ENCODE measurements at places on chromosomes 2 and 18. TPM values are rescaled to one million over a fixed set of nuclear protein-coding genes. Genes with fewer than 3 reads are reported as not detected.

The REG3G gene
- total RNA-seq = not detected

The POTEI gene
- total RNA-seq = 0.53 TPM

The HOXD9 gene
- 0.70 TPM for total RNA-seq

The CCDC141 gene
- total RNA-seq = 4.0 TPM

The C2orf80 gene
- not detected for total RNA-seq

The NYAP2 gene
- not detected for total RNA-seq

The PSMD1 gene
- total RNA-seq = 89.1 TPM

The SERPINB3 gene
- not detected for total RNA-seq

The RAB27B gene
- 7.1 TPM for total RNA-seq

The SCLY gene
- total RNA-seq = 20.1 TPM

The ZC3H6 gene
- total RNA-seq = 5.0 TPM

- H3K4me1 ChIP-seq = no peaks in the 10 kb centered on the region
- DNase-seq = no peak
- H3K27me3 ChIP-seq = no peaks in the 10 kb centered on the region
- H3K36me3 ChIP-seq = no peaks in the 10 kb centered on the region
These were observed 439.5 kb upstream of the ZEB2 start for GRCh38 chr2:144959416-144959815.

DNA sequence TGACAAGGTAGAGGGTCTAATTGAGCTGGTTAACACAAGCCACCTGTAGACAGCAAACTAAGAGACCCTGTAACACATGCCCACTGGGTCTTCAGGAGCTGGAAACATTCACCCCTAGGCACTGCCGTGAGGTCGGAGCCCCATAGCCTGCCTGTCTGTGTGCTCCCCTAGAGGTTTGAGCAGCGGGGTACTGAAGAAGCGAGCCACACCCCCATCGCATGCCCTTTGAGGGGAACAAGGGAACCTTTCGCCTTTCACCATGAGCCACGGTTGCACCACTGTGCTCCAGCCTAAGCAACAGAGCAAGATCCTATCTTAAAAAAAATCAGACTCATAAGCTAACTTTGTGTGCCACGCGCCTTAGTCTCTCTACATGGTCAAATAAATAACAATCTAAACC lies 36.2 kb upstream of the RAB27B start:
- no peaks in the 10 kb centered on the region for H3K27me3 ChIP-seq
- DNase-seq = no peak
- H3K4me3 ChIP-seq = no peak overlapping the region
- H3K36me3 ChIP-seq = no peaks in the 10 kb centered on the region
- no peak overlapping the region for H3K27ac ChIP-seq
- H3K4me1 ChIP-seq = no peaks in the 10 kb centered on the region

GRCh38 chr2:140604096-140604495 lies 1526.7 kb downstream of the LRP1B start:
- H3K4me1 ChIP-seq = no peaks in the 10 kb centered on the region
- no peak overlapping the region for H3K27ac ChIP-seq
- H3K27me3 ChIP-seq = no peaks in the 10 kb centered on the region

- no peaks in the 10 kb centered on the region for H3K36me3 ChIP-seq
- H3K4me1 ChIP-seq = no peaks in the 10 kb centered on the region
- DNase-seq = no peak
- H3K27ac ChIP-seq = no peak overlapping the region
- no peaks in the 10 kb centered on the region for H3K27me3 ChIP-seq
These were observed 386.3 kb downstream of the PARD3B start for GRCh38 chr2:204931562-204931961.

DNA sequence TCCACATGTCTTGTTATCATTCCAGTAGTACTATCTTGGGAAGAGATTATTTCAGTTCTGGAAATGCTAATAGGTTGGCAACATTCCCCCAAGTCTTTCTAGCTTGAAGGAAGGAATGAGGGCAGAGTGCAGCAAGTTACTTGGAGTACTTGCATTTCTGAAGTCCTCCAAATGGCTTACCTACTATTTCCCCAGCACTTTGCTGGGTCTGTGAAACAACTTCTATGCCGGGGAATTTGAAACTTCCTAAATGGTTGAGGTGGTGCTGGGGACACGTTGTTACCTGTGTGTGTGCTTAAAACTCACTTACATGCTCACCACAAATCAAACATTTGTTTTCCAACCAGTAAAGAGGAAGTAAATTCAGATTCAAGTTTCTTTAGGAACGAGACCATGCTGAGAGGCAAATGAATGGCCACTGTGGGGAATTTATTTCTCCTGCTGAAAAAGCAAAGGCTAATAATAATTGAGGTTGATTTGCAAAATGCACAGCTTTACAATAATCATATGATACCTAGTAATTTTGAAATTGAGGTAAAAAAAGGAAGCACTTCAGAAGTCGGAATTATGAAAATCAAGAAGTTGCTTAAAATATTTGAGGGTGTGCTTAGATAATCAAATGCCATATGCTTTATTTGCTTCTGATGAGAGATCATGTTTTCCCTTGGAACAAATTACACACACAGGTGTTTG lies 1167.7 kb upstream of the ZEB2 start:
- H3K27ac ChIP-seq = no peak overlapping the region
- DNase-seq = no peak
- H3K4me3 ChIP-seq = no peak overlapping the region
- no peaks in the 10 kb centered on the region for H3K36me3 ChIP-seq
- H3K4me1 ChIP-seq = no peaks in the 10 kb centered on the region
- H3K27me3 ChIP-seq = no peaks in the 10 kb centered on the region

GRCh38 chr2:172427990-172428831 lies 825 bp downstream of the ITGA6 start:
- H3K27ac ChIP-seq = peak overlapping the region; percentile 99
- DNase-seq = peak; percentile 75
- no peaks in the 10 kb centered on the region for H3K27me3 ChIP-seq
- peaks cover 2% of the 10 kb centered on the region for H3K4me1 ChIP-seq
- H3K4me3 ChIP-seq = peak overlapping the region; percentile 95

DNA sequence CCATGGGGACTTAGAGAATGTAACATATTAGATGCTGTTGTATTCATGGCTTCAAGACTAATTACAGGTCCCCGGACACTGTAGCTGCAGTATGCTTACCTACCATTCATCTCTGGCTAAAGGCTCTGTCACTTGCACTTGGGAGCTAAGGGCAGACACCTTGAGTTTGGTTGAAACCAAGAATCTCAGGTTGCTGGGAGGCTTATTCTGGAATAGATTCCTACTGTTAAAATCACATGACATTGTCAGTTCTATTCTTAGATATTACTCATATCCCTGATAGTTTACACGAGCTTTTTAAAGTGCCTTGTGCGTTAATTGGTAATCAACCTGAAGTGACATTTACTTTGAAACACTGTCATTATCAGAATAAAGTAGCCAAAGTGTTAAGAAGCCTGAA lies 73.0 kb upstream of the EPB41L5 start:
- H3K27ac ChIP-seq = no peak overlapping the region
- H3K36me3 ChIP-seq = no peaks in the 10 kb centered on the region
- H3K4me3 ChIP-seq = no peak overlapping the region
- no peaks in the 10 kb centered on the region for H3K27me3 ChIP-seq

DNA sequence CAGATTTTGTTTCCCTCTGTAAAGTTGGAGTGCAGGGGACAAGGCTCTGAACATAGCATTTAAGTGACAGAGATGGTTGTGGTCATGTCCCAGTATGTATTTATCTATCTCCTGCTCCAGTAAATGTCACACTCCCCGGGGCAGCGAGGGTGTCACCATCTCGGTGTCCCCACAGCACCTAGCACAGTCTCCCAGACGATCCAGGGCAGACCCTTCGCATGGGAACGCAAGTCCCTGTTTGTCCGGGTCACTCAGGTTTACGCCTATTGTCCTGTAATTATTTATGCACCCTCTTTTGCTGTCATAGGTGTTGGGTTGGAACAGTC lies 12.6 kb upstream of the NTSR2 start:
- no peak overlapping the region for H3K4me3 ChIP-seq
- H3K36me3 ChIP-seq = no peaks in the 10 kb centered on the region
- H3K27ac ChIP-seq = no peak overlapping the region

- no peak overlapping the region for H3K27ac ChIP-seq
- H3K27me3 ChIP-seq = no peaks in the 10 kb centered on the region
- H3K4me1 ChIP-seq = no peaks in the 10 kb centered on the region
- no peak for DNase-seq
- no peaks in the 10 kb centered on the region for H3K36me3 ChIP-seq
These were observed 34.8 kb upstream of the ASB18 start for GRCh38 chr2:236298924-236299475.

DNA sequence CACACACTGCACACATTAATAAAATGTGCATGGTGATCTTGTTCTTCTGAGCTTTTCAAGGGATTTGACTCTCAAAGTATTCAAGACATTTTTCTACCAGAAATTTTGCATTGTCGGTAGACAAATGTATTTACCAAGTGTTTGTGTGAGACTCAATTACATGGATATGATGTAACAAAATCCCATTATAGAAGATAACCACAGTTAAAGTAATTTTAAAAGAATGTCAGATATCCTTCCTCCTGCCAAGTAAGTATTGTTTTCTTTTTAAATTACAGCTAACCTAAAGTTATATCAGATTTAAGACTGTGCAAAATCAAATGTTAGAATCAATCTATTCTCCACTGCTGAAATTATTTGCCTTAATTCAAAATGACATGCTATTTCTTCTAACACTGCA lies 1344.5 kb upstream of the CHAC2 start:
- DNase-seq = no peak
- no peak overlapping the region for H3K27ac ChIP-seq
- H3K36me3 ChIP-seq = no peaks in the 10 kb centered on the region
- H3K4me3 ChIP-seq = no peak overlapping the region
- no peaks in the 10 kb centered on the region for H3K4me1 ChIP-seq

- no peak for DNase-seq
- H3K4me3 ChIP-seq = no peak overlapping the region
- no peaks in the 10 kb centered on the region for H3K36me3 ChIP-seq
- H3K27me3 ChIP-seq = no peaks in the 10 kb centered on the region
- no peak overlapping the region for H3K27ac ChIP-seq
These were observed 12.1 kb downstream of the BBS5 start for GRCh38 chr2:169491378-169491777.

DNA sequence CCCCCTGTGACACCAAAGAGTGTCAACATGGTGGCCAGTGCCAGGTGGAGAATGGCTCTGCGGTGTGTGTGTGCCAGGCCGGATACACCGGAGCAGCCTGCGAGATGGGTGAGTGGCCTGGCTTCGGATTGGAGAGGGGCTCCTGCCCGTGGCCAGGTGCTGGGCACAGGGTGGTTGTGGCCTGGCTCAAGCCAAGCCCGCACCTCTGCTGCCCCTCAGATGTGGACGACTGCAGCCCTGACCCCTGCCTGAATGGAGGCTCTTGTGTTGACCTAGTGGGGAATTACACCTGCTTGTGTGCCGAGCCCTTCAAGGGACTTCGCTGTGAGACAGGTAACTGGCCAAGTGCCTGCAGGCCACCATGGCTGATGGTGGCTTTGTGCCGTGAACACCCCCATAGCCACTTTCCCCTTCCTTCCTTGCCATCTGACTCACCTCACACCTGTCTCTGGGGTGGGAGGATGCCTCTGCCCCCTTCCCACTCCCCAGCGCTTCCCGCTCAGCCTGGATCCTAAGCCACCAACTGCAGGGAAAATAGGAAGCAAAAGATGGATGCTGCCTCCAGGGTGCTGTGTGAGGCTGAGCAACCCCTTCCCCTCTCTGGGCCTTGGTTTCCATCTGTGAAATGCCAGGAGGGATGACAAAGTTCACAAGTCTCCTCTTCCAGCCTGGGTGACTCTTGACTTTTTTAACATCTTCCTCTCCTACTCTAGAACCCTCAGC lies 41.8 kb downstream of the SNED1 start:
- H3K36me3 ChIP-seq = no peaks in the 10 kb centered on the region
- H3K4me1 ChIP-seq = no peaks in the 10 kb centered on the region
- H3K27me3 ChIP-seq = no peaks in the 10 kb centered on the region
- no peak overlapping the region for H3K4me3 ChIP-seq
- H3K27ac ChIP-seq = no peak overlapping the region
- DNase-seq = no peak

GRCh38 chr18:76275727-76276313 lies 219.2 kb downstream of the ZNF516 start:
- no peaks in the 10 kb centered on the region for H3K36me3 ChIP-seq
- H3K27me3 ChIP-seq = no peaks in the 10 kb centered on the region
- H3K4me3 ChIP-seq = no peak overlapping the region
- H3K27ac ChIP-seq = no peak overlapping the region

GRCh38 chr18:3306391-3306790 lies 44.5 kb downstream of the MYL12B start:
- no peak for DNase-seq
- no peaks in the 10 kb centered on the region for H3K4me1 ChIP-seq
- no peaks in the 10 kb centered on the region for H3K36me3 ChIP-seq
- H3K4me3 ChIP-seq = no peak overlapping the region

GRCh38 chr2:8249141-8249540 lies 432.7 kb upstream of the ID2 start:
- no peaks in the 10 kb centered on the region for H3K27me3 ChIP-seq
- DNase-seq = no peak
- no peaks in the 10 kb centered on the region for H3K4me1 ChIP-seq

DNA sequence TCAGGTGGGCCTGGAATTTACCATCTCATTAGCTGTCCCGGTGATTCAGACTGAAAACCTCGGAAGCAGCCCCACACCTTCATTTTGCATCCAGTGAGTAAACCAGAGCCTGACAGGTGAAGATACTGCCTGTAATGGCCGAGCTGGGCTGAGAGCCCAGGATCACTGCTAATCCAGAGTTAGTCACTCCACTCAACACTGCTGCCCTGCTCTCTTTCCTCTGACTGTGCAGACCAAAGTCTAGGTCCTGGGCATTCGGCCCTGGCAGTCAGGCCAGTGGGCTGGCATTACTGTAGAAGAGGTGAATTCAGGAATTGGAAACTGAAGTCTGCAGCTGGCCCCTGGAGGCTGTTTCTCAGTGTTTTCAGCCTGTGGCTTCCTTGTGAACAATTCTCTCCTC lies 44.3 kb downstream of the TMEM17 start:
- no peak for DNase-seq
- no peaks in the 10 kb centered on the region for H3K4me1 ChIP-seq

DNA sequence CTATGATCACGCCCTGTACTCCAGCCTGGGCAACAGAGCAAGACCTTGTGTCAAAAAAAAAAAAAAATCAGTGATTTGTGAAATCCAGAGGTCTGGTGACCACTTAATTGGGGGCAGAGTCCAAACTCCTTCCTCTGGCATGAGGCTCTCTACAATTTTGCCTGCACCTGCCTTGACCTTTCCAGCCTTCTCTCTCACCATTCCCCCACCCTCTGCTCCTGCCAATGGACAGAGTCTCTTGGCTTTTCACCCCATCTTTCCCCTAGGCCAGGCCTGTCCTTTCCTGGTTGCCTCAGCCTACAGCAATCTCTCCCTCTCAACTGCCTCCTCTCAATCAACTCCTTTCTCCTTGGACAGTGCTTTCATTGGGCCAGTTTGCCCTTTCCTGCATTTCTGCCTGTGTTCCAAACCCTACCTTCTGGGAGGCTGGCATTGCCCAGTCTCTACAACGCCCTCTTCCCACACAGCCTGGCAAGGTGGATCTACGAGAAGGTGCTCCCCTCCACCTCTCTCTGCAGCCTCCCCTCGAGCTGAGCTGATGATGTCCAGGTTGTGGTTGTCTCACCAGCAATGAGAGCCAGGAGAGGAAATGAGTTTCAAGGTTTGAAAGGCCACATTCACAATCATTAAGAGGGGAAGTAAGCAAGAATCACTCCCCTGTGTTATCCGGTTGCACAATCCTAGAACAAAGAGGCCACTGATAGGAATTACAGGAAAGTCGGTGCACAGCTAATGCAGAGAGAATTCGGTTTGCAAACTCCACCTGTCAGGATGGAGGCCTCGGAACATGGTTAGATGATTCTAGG lies 39.5 kb upstream of the NPAS2 start:
- H3K27me3 ChIP-seq = no peaks in the 10 kb centered on the region
- H3K27ac ChIP-seq = peak overlapping the region; percentile 87
- no peak overlapping the region for H3K4me3 ChIP-seq
- no peaks in the 10 kb centered on the region for H3K36me3 ChIP-seq
- H3K4me1 ChIP-seq = no peaks in the 10 kb centered on the region
